ENCODE measurements at places on chromosomes 4 and X.

DNA sequence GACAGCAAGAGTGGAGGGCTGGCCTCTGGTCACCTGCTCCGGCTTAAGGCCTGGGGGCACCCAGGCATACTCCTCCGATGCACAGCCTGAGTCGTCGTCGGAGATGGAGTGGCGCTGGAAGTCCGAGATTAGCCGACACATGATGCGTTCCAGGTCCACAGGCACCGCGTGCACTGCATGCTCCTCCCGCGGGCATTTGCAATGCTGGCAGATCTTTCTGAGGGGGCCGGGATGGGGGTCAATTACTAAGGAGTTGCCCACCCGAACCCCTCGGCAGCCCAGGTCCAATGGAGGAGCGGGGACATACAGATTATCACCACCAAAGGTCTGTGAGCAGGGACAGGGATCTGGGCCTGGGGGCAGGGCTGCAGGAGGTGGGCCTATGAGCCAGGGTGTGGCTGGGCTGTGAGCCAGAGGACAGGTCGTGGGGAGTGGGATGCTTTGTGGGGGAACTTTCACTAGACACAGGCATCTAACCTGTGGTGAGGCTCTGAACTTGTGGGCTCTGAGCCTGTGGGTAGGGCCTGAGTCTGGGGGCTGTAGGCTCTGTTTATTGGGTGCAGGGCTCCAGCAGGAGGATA, 2.4 kb downstream of the PRICKLE3 start:
- no peaks in the 10 kb centered on the region for H3K27me3 ChIP-seq
- peak overlapping the region; percentile 62 for H3K27ac ChIP-seq
- H3K4me3 ChIP-seq: no peak overlapping the region
- no peaks in the 10 kb centered on the region for H3K4me1 ChIP-seq

GRCh38 chr4:74111306-74111975, 12.4 kb upstream of the CXCL2 start:
- H3K4me1 ChIP-seq: no peaks in the 10 kb centered on the region
- no peak overlapping the region for H3K27ac ChIP-seq
- no peaks in the 10 kb centered on the region for H3K27me3 ChIP-seq
- DNase-seq: no peak
- no peak overlapping the region for H3K4me3 ChIP-seq

DNA sequence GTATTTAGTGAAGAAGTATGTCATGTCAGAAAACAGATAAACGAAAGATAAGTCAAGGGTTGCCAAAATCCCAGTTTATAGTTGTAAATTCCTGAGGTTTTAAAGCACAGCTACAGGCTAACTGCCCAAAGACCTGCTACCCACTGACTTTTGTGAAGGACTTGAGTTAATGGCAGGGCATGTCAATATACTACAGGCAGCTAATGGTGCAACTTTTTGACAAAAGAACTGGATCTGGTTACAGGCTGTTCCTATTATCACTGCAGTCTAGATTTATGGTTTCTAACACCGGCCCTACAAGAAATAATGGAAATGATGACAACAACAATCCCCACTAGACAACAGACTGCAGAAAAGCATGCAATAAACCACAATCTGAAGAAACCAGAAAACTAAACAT, 6.4 kb downstream of the SCML2 start:
- H3K36me3 ChIP-seq: no peaks in the 10 kb centered on the region
- H3K4me1 ChIP-seq: no peaks in the 10 kb centered on the region
- H3K27me3 ChIP-seq: no peaks in the 10 kb centered on the region
- no peak overlapping the region for H3K27ac ChIP-seq
- DNase-seq: no peak

DNA sequence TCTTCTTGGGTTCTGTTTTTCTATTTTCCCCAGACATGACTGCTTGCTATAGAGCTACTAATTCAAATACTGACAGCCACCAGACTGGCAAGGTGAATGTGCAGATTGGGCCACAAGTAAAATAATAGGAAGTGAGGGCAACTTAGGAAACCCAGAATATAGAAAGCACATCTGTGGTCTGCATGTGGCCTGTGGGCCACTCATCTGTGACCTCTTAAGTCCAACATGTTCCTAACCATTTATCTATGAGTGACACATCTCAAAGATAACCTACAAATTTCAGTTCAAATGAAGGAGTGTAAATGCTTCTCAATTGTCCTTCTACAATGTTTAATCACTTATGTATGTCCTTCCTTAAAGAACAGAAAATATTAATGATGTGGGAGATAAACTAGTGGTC, 128.9 kb downstream of the REELD1 start:
- no peak overlapping the region for H3K27ac ChIP-seq
- no peak for DNase-seq
- no peaks in the 10 kb centered on the region for H3K4me1 ChIP-seq
- H3K36me3 ChIP-seq: no peaks in the 10 kb centered on the region
- no peaks in the 10 kb centered on the region for H3K27me3 ChIP-seq

DNA sequence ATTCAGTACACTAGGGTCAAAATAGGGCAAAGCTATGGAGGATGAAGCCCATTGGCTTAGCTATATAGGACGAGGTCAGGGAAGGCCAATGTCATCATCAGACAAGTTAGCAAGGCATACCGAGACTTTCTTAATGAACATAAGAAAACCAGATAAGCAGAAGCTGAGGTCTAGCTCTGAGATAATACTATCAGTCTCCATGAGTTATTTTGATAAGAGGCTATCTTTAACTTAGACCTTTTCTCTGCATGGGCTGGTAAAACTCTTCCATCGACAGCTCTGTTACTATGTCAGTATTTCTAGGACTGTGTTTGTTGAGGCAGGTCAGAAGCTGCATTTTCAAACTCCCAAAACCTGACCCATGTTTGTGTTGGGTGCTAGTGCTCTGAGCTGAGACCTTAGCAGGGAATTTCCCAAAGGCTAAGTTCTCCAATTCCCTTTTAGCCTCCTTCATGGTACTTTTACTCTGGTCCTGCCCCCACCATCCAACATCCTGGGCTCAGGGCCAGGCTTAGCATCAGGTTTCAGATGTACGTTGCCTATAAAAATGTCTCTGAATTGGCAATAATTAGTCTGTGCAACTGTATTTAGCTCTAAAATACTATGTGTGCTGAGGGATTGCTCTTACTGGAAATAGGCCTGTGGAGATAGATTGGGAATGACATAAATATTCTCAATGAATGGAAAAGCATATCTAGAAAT, 29.3 kb upstream of the LRAT start:
- H3K27me3 ChIP-seq: no peaks in the 10 kb centered on the region
- H3K36me3 ChIP-seq: no peaks in the 10 kb centered on the region
- peak; percentile 27 for DNase-seq
- H3K27ac ChIP-seq: peak overlapping the region; percentile 74
- H3K4me1 ChIP-seq: peaks cover 17% of the 10 kb centered on the region

- H3K36me3 ChIP-seq: no peaks in the 10 kb centered on the region
- no peaks in the 10 kb centered on the region for H3K27me3 ChIP-seq
- no peaks in the 10 kb centered on the region for H3K4me1 ChIP-seq
- no peak overlapping the region for H3K27ac ChIP-seq
- no peak for DNase-seq
Observed at GRCh38 chrX:150372280-150372679, 9.2 kb downstream of the MAMLD1 start.

DNA sequence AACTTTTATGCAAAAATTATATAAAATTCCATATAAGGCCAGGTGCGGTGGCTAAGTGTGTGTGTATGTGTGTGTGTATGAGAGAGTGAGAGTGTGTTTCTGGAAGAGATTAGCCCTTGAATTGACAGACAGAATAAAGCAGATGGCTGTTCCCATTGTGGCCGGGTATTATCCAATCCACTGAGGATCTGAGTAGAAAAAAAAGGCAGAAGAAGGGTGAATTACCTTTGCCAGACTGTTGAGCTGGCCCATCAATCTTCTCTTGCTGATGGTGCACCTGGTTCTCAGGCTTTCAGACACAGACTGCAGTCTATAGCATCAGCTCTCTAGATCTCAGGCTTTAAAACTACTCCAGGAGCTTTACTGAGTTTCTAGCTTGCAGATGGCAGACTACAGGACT, 92.2 kb upstream of the SLIT2 start:
- H3K4me3 ChIP-seq: no peak overlapping the region
- no peak for DNase-seq
- H3K27ac ChIP-seq: no peak overlapping the region
- H3K36me3 ChIP-seq: no peaks in the 10 kb centered on the region
- H3K4me1 ChIP-seq: no peaks in the 10 kb centered on the region

DNA sequence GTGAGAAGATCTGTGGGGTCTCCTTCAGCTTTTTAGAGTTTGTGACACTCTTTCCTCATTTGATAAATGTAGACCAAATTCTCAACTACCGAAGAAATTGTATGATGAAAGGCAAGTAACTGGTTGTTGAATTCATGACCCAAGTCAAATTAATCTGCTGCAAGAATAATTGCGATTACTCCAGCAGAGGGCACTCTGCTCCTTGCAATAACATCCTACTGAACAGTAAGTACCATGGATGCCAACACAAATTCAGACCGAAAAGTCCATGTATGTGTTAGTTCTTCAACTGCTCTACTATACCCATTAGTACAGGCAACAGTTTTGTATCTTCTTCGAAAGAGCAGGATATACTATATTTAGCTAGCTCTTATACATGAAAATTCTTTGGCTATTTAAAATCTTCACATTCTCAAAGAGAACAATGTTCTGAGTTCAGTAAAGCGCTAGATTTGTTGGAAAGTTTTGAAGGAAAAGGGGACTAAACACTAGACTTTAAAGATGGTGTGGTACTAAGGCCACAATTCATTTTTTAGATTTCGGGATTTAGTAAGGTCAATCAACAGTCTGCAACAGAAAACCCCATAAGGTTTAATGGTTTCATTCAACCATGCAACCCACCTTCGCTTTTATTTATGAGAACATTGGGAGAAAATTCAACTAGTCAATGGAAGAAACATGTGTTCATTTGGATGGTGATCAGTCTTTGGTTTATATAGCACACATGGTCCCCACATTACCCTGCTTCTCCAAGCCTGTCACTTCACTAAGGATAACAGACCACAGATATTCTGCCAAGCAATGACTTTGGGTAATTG, 105.4 kb upstream of the TBC1D9 start:
- H3K27ac ChIP-seq: peak overlapping the region; percentile 9
- DNase-seq: peak; percentile 92
- H3K4me3 ChIP-seq: no peak overlapping the region
- H3K27me3 ChIP-seq: no peaks in the 10 kb centered on the region
- peaks cover 4% of the 10 kb centered on the region for H3K36me3 ChIP-seq

GRCh38 chr4:27098034-27098433, 237.4 kb downstream of the STIM2 start:
- no peak for DNase-seq
- H3K4me1 ChIP-seq: no peaks in the 10 kb centered on the region
- no peaks in the 10 kb centered on the region for H3K36me3 ChIP-seq

- H3K27ac ChIP-seq: no peak overlapping the region
- peaks cover 8% of the 10 kb centered on the region for H3K4me1 ChIP-seq
- no peaks in the 10 kb centered on the region for H3K36me3 ChIP-seq
- H3K27me3 ChIP-seq: no peaks in the 10 kb centered on the region
- DNase-seq: no peak
Observed at GRCh38 chr4:108937066-108937465, 174.2 kb upstream of the ETNPPL start.

DNA sequence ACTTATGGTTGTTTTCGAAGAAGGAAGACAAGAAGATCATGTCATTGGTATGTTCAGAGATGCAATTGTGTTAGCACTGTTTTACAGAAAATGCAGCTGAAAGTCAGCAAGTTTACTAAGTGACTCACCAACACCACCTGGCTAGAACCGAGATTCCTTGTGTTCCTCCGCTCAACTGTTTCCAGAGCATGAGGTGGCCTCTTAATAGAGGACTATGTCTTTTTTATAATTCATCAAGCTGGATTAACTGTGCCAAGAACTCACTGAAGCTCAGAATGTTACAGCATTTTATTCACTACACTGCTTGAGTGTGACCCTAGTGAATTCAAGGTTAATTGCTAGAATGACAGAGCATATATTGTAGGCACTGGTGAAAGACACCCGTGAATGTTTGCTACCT, 1573.5 kb upstream of the TENM3 start:
- no peak for DNase-seq
- no peaks in the 10 kb centered on the region for H3K36me3 ChIP-seq
- no peak overlapping the region for H3K4me3 ChIP-seq
- no peaks in the 10 kb centered on the region for H3K4me1 ChIP-seq

GRCh38 chr4:121796283-121796682, 4.8 kb upstream of the EXOSC9 start:
- H3K4me1 ChIP-seq: no peaks in the 10 kb centered on the region
- no peak overlapping the region for H3K27ac ChIP-seq
- H3K27me3 ChIP-seq: no peaks in the 10 kb centered on the region

DNA sequence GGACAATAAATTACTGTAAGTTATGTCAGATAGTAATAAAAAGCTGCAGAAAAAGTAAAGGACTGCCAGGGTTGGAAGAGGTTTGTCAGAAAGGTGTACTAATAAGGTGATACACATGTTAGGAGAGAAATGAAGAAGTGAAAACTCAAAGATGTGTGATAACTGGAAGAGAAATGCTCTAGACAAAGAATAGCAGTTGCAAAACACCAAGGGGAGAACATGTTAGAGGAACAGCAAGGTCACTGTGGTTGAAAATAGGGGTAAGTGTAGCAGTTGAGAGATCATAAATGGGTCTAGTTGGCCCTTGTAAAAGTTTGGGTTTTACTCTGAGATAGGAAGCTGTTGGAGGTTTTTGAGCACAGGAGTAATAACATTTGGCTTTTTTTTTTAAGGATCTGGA, 46.9 kb downstream of the HSPA4L start:
- no peaks in the 10 kb centered on the region for H3K4me1 ChIP-seq
- H3K27me3 ChIP-seq: no peaks in the 10 kb centered on the region
- DNase-seq: no peak
- no peak overlapping the region for H3K27ac ChIP-seq
- H3K4me3 ChIP-seq: no peak overlapping the region

DNA sequence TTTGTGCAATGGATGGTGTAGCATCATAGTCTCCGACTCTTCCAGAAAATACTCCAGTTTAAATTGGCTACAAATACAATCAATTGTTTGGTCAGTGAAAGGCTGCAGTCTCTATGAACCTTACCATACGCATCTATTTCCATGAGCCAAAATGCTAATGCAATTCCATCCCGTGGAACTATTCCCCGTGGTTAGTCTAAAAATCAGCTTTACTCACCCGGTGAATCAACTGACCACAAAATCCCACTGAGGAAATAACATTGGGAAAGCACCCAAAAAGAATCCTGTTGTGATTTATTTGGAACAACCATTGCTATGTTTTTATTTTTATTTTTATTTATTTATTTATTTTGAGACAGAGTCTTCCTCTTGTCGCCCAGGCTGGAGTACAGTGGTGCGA, 87.1 kb downstream of the DHX15 start:
- no peaks in the 10 kb centered on the region for H3K36me3 ChIP-seq
- H3K4me1 ChIP-seq: no peaks in the 10 kb centered on the region
- no peaks in the 10 kb centered on the region for H3K27me3 ChIP-seq
- no peak overlapping the region for H3K27ac ChIP-seq

- no peaks in the 10 kb centered on the region for H3K4me1 ChIP-seq
- no peak for DNase-seq
- no peak overlapping the region for H3K27ac ChIP-seq
Observed at GRCh38 chr4:164288578-164288977, 465.4 kb upstream of the SMIM31 start.

GRCh38 chr4:102627831-102628523, 126.8 kb downstream of the NFKB1 start:
- DNase-seq: peak; percentile 58
- H3K27ac ChIP-seq: no peak overlapping the region
- peaks cover under 1% of the 10 kb centered on the region for H3K36me3 ChIP-seq
- H3K4me3 ChIP-seq: no peak overlapping the region
- H3K4me1 ChIP-seq: peaks cover 4% of the 10 kb centered on the region

- no peak overlapping the region for H3K27ac ChIP-seq
- H3K27me3 ChIP-seq: no peaks in the 10 kb centered on the region
- H3K4me3 ChIP-seq: no peak overlapping the region
- DNase-seq: no peak
- no peaks in the 10 kb centered on the region for H3K36me3 ChIP-seq
- H3K4me1 ChIP-seq: no peaks in the 10 kb centered on the region
Observed at GRCh38 chr4:186806679-186807421, 83.2 kb upstream of the FAT1 start.

Measured in cardiac muscle cell (in vitro differentiated cells and primary cell).